Stimulated activated CD8-positive, alpha-beta memory T cell treated with anti-CD3 and anti-CD28 coated beads, Interleukin-2, amount 100 ng/mL, for 48 hours (primary cell): ENCODE measurements at places on chromosomes 7 and 10.

- DNase-seq: no peak
Observed at GRCh38 chr10:110803239-110803749, 68.4 kb upstream of the PDCD4 start.

- DNase-seq: no peak
Observed at GRCh38 chr7:3650844-3651243, 349.8 kb downstream of the SDK1 start.

DNA sequence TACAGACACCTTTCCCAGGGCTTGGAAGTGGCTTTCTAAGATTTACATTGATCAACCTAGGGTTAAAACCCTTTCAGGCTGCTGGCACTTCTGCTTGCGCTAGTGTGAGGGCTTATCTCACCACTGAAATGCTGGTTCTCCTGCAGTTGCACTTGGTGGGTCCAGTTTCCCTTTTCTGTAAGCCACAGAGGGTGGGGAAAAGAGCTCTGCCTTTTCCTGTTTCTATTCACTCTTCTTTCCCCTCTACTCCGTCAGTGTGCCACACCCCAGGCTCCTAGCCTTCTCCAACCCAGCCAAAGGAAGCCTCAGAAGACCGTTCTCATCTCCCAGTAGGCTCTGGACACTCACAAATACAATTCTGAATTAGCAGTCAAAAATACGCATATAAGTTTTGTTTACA lies 19.0 kb upstream of the CAPZA2 start:
- no peak for DNase-seq

DNA sequence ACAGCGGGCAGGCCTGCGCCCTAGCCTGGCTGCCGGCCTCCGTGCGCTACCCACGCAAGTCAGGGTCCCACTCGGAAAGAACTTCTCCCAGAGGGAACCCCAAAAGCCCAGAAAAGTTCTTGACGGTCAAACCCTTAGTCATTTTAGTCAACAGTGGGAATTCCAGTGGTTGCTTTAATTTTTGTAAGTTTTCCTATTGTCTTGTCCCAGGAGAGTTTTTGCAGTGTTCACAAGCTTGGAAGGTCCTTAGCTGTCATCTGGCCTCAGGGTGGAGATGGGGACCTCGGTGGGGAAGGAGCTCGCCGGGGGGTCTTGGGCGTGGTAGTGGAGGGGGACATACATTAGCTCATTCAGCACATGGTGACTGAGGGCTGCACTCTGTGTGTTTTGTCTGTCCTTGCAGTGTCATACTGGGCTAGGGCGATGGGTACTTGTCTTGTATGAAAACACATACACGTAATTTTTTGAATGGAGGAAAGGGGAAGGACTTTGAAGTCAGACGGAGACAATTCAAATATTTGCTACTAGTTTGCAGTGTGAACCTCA lies 736 bp downstream of the MINDY4 start:
- no peak for DNase-seq
